SW 1271 (cell line): ENCODE measurements at places on chromosomes 7 and 10.

DNA sequence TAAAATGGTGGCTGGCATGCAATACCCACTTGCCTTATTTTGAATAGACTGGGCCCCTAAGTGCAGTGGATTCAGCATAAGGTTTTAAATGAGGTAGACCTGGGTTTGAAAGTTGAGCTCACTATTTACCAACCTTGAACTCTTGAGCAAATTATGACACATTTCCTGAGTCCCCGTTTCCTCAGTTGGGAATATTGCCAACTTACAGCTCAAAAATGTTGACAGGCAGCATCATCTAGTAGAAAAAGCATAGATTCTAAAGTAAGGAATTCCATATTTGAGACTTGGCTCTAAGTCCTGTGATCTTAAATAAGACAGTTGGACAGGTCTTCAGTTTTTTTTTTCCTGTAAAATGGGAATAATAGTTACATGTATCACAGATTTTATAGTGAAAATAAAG lies 305.5 kb downstream of the ACTR3B start:
- DNase-seq, result no peak

- DNase-seq, result no peak
These were observed 32.7 kb downstream of the RBM28 start for GRCh38 chr7:128311013-128311412.

GRCh38 chr10:17064435-17064834 lies 65.2 kb downstream of the CUBN start:
- no peak for DNase-seq

DNA sequence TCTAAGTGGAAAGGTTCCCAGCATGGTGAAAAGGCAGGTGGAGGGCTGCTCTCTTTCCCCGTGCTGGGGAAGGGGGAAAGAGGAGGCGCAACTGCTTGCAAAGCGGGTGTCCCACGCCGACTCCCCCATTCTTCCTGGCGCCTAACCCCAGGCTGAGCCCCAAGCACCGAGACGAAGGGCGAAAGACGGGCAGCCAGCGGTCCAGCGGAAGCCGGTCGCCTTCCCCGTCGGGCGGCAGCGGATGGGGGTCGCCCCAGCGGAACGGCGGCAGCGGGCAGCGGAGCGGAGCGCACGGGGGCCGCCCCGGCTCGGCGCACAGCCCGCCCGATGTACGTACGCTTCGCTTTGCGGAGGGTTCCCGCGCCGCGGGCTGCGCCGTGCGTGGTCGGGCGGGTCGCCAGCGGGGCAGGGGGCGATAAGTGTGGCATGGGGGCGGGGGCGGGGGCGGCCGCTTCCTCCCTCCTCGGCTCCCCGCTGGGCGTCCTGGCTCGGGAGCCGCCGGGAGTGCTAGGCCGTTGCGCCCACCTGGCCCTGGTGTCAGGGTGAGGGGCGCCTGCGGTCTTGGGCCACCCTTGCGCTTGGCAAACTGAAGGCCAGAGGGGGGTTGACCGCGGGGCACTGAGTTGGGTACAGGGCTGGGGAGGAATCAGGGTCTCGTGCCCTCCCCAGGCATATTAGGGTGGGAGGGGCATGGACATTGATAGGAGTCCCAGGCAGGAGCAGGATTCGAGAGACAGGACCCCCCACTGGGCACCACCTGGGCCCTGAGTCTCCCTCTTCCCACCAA lies 35.2 kb upstream of the HSPB1 start:
- DNase-seq, result no peak

GRCh38 chr10:77717336-77717735 lies 79.7 kb upstream of the KCNMA1 start:
- DNase-seq, result no peak

DNA sequence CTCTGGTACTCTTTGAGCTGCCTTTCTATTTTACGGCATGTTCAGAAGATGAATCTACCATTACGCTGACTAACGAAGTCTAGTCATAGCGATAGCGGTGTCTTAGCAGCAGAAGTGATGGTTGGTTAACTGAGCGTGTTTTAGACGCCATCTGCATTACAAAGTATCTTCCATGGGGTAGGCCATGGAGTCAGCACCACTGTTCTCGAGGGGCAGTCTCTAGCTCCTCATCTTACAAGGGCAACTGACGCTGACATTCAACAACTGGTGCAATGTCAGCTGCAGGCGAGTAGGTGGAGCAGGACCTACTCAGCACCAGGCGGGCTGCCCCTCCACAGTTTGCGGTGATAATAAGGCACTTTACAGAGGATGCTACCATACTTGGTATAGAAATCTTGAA lies 88.7 kb downstream of the ADARB2 start:
- no peak for DNase-seq

GRCh38 chr7:74199551-74200355 lies 10.1 kb upstream of the LAT2 start:
- no peak for DNase-seq

- DNase-seq, result no peak
These were observed 25.7 kb upstream of the WAPL start for GRCh38 chr10:86547296-86547695.

DNA sequence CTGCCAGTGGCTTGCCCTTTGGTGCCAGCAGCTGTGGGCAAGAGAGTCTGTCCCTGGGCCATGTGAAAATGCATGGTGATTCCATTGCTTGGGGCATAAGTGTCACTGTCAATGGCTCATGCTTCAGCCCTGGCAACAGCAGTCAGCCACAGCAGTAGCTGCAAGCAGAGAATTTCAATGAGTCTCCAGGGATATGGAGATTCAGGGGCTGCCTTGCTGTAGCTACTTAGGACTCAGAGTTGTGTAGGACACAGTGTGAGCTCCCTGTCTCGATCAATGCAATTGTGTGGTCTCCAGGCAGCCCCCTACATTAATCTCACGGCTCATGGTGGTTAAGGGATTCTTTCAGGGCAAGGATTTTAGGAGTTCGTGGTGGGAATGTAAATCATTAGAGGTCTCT lies 126.3 kb upstream of the STARD3NL start:
- DNase-seq, result no peak

DNA sequence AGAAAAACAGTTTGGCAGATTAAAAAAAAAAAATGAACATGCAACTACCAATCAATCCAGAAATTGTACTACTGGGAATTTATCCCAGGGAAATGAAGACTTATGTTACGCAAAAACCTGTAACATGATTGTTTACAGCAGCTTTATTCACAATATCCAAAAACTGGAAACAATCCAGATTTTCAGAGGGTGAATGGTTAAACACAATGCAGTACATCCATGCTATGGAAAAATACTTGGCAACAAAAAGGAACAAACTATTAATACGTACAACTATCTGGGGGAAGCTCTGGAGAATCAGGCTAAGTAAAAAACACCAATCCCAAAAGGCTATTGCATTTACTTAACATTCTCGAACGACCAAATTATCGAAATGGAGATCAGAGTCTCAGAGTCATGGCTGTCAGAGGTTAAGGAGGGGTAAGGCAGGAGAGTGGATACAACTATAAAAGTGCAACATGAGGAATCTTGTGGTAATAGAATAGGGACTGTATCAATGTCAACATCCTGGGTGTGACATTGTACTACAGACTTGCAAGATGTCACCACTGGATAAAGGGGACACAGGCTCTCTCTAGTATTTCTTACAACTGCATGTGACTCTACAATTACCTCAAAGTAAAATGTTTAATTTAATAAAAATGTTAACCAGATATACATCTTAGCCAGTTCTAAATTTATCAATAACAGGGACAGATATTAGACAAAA lies 21.5 kb upstream of the RUFY2 start:
- DNase-seq, result no peak

DNA sequence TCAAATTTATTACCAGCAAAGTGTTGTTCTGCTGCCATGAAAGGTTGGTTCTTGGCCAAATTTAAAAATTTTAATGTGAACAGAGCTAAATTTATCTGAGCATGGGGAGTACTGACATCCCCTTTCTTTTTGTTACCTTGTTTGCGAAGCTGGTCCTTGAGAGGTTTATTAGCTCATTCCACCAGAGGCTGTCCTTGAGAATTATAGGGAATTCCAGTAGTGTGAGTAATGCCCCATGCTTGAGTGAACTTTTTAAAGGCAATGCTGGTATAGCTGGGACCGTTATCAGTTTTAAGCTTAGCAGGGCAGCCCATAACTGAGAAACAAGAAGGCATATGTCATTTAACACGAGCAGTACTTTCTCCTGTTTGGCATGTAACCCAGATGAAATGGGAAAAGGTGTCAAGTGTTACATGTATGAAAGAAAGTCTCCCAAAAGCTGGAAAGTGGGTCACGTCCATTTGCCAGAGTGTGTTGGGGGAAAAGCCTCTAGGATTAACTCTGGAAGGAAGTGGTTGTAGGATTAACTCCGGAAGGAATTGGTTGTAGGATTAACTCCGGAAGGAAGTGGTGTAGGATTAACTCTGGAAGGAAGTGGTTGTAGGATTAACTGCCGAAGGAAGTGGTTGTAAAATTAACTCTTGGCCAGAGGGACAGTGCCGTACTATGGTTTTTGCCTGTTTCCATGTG lies 37.3 kb upstream of the AKR1C2 start:
- DNase-seq, result no peak

- DNase-seq, result no peak
These were observed 73.5 kb downstream of the CTNNA3 start for GRCh38 chr10:67622511-67622910.

DNA sequence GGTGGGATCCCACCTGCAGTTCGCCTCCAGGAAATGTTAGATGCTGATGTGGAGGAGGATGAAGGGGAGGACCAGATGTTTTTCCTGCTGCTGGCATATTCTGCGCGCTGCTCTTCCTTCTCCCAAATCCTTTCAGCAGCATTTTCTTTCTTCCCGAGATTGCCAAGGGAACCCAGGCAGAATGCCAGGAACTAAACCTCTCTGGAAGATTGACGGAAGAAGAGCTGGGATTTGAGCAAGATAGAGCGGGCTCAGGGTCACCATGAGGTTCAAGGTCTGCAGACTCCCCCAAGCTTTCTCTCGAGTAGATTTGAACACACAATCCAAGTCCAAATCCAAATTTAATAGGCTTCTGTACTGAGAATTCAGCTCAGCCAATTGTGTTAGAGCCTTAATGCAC lies 345.2 kb upstream of the C7orf33 start:
- DNase-seq, result no peak

DNA sequence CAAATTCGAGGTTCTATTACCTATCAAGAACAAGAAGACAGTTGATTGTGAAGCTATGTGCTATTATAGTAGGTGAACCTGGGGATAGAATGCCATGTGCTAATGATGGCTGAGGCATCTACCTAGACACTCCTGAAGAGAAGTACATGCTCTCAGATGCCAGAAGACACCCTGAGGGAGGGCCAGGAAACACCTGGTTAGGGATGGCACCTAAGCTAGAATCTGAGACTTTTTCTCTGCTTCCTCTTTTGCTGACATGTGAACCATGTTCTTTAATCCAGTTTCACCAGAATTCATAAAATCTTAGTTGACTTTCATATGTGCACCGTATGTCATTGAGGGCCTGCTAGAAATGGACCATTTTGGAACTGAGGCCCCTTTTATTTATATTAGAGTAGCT lies 242.8 kb downstream of the GPR158 start:
- DNase-seq, result no peak

- DNase-seq, result no peak
These were observed 85.4 kb upstream of the GSDME start for GRCh38 chr7:24842449-24843241.

- DNase-seq, result no peak
These were observed 21.9 kb downstream of the PSAP start for GRCh38 chr10:71829171-71829570.

DNA sequence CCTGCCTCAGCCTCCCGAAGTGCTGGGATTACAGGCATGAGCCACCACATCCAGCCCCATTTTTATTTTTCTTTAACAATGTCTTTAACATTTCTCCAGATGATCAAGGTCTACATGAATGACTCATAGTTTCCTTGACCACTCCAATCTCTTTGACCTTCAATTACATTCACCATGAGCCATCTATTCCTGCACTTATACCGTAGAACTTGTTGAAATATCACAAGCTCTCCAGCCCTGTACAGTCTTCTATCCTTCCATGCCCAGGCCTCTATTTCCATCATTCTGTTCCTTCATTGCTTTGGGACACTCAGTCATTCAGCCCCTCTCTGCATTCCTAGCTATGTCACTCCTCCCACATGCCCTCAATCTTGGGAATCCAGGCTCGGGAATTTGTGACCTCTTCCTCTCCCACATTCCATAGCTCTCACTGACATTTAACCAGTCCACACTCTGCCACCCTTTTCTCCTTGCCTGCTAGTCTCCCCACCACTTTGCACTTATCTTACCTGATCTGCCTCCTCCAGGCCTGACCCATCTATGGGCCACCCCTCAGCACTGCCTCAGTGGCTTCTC lies 151.8 kb upstream of the STK17A start:
- DNase-seq, result no peak

GRCh38 chr10:60336901-60337630 lies 52.6 kb downstream of the ANK3 start:
- DNase-seq, result no peak

- peak; percentile 48 for DNase-seq
These were observed 256.2 kb upstream of the CACNA2D1 start for GRCh38 chr7:82699773-82700186.

GRCh38 chr10:89683883-89684282 lies 17.5 kb upstream of the KIF20B start:
- no peak for DNase-seq

DNA sequence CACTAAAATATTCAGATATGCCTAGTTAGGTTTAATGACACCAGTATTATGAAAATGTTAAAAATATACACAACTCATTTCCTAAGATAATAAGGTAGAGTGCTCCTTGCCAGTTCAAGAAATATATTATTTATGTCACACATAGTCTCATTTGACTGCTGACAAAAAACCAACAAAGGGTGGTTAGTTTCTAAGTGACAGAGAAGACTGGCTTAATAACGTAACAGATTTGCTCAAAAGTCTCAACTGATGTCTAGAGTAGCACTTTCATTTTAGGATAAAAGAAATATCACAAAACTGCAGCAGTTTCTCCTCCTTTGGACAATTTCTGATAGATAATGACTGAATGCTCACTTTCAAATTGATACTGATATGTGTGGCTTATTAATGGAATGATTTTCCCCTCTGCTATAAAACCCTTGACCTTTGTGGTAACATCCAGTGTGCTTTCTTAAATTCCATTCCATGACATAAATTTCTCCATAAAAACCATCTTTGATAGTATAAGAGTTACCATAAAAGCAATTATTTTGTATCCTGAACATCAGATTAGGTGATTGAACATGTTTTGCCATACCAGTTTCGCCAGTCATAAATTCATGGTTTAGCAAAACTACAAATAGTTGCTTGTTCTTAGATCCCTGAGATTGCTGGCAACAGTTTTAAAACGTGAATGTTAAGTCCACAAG lies 94.2 kb downstream of the NRBF2 start:
- no peak for DNase-seq

GRCh38 chr7:118298771-118299170 lies 74.3 kb downstream of the ANKRD7 start:
- DNase-seq, result no peak

DNA sequence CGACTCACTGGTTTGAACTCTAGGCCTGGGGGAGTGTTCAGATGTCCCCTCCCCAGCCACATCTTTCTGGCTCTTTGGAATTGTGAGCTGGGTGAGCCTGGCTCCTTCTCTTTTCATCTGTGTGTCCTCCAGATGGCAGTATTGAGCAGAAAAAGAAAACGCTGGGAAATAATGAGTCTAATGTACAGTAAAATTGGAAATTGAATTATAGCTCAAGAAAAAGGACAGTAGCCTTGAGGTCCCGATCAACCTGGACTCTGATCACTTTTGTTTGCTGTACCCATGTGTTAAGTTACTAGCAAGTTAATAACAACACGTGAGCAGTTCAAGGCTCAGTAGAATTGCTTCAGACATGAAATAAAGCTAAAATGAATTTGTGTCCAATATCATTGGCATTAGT lies 77.9 kb downstream of the SNX10 start:
- DNase-seq, result no peak
